ENCODE measurements at places on chromosomes 4 and X.
A peak's percentile ranks its signal among the peaks of the same experiment; 100 is the strongest.

GRCh38 chr4:148431401-148431800 is 10.8 kb downstream of the NR3C2 start:
- DNase-seq = no peak

GRCh38 chr4:143625632-143626031 is 74.8 kb downstream of the FREM3 start:
- DNase-seq = peak; percentile 57

- DNase-seq = no peak
These were observed 1048.2 kb downstream of the TECRL start for GRCh38 chr4:63361066-63361465.

- no peak for DNase-seq
These were observed 178.2 kb downstream of the GBA3 start for GRCh38 chr4:22870847-22871449.

- DNase-seq = no peak
These were observed 51.1 kb downstream of the MCUB start for GRCh38 chr4:109611045-109611646.

DNA sequence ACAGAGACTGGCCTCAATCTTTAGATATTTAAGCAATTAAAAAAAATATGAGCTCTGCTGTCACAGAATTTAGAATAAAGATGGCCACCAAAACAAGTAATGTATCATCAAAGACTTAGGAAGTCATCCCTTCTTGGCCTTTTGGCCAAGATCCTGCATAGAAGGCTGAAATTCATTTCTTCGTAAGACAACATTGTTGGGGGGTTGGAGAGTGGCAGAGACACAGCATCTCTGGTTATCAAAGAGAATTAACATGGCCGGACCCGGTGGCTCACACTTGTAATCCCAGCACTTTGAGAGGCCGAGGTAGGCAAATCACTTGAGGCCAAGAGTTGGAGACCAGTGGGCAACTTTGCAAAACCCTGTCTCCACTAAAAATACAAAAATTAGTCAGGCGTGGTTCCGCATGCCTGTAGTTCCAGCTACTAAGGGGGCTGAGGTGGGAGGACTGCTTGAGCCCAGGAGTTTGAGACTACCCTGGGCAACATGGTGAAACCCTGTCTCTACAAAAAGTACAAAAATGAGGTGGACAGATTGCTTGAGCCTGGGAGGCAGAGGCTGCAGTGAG is 4.0 kb downstream of the PPM1K start:
- DNase-seq = no peak

- DNase-seq = no peak
These were observed 3.5 kb upstream of the ARHGAP4 start for GRCh38 chrX:153929576-153929975.

DNA sequence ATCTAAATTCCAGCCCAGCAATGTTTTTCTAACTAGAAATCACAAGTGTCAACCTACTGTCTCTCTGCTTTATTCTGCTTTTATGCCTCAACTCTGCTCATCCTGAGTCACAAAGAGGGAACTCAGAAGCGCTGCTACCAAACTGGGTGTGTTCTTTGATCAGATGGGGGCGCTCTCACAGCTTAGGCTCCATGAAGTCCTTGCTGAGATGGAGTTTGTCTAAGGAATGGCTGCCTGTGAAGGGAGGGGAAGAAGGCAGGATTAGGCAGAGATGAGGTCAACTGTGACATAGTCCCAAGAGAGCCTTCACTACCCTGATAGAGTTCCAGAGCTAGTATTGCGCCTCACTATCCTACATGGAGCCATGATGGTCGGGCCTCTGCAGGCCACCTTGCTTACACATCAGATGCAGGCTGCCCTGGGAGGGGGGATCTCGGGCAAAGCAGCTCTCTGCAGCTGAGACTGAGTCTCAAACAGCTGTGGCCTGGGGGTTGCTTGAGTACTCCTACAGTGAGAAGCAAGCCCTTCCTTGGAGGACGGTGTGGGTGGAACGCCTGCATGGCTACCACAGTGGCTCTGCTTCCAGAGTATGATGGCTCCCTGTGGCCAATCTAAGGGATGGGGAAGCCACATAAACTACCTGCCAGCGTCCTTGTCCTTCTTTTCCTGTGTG is 219.9 kb downstream of the CCNG2 start:
- DNase-seq = no peak

DNA sequence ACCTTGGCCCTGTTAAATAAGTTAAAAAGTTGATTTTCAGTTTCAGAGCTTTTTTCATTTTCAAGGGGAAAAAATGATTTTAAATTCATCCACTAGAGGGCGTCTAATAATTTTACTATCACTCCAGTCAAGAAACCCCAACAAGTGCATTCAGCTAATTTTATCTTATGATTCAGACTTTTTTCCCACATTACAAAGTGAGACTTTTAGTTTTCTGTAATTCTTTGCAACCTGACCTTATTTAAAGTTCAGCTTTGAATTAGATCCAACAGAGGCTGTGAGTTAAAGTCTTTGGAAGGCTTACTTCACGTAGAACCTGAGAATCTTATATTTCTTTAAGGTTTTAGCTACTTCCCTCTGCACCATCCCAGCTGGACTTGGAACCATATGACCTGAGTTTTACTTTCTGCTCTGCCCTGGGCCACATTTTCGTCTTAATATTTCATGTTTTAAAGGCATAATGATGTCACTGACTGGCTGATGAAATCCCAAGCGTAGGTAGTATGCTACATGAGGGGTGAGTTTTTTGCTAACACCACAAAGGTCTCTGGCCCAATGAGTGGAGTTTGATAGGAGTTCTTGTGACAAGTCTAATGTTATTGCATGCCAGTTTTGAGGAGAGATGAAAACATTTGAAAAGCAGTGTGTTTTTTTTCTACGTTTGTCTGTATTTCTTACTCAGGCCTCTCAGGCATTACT is 7.2 kb downstream of the GNRHR start:
- DNase-seq = peak; percentile 5

GRCh38 chrX:85375333-85375738 is 4.1 kb downstream of the POF1B start:
- peak; percentile 49 for DNase-seq

- no peak for DNase-seq
These were observed 44.6 kb downstream of the FGFBP1 start for GRCh38 chr4:15893962-15894361.

DNA sequence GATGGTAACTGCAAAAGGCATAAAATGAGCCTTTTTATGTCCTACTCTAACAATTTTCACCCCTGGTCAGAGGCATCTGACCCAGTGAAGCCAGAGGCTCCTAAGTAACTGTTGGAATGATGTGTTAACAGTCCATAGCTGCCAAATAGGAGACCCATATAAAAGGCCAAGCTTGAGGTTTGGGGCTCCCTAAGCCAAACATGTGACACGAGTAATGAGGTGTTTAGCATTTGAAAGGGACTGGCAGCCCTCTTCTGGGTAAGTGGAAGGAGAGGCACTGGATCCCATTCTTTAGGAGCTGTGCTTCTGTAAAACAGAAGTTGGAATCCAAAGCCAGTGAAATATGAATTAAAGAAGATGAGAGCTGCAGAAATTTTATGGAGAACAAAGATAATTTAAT is 100.6 kb upstream of the PNPLA4 start:
- no peak for DNase-seq

GRCh38 chr4:61068745-61069144 is 131.4 kb upstream of the ADGRL3 start:
- no peak for DNase-seq

DNA sequence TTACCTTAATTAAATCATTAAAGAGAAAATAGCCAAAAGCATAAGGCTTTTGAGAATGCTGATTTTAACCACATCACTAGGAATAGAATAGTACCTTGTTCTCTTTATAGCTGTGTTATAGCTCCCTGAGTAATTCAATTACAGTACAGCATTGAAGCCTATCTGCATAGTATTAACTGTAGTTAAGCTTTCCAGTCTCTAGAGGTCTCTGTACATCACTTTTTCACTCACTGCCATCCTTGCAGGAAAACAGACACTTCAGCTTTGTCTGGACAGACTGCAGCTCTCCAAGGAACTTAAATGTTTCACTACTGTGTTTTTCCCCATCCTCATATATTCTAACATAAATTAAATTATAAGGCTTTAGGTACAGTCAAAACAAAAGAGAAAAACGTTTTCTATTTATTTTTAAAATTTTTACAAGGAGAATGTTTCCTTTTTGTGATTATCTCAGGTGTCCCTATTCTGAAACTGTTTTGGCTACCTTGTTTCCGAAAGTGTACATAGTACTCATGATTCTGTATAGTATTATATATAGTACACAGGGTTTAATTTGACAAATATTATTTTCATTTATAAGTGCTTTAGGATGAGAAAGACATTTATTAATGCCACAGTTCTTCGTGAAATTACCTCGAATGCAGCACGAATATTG is 407.9 kb downstream of the PCDH18 start:
- DNase-seq = peak; percentile 75

DNA sequence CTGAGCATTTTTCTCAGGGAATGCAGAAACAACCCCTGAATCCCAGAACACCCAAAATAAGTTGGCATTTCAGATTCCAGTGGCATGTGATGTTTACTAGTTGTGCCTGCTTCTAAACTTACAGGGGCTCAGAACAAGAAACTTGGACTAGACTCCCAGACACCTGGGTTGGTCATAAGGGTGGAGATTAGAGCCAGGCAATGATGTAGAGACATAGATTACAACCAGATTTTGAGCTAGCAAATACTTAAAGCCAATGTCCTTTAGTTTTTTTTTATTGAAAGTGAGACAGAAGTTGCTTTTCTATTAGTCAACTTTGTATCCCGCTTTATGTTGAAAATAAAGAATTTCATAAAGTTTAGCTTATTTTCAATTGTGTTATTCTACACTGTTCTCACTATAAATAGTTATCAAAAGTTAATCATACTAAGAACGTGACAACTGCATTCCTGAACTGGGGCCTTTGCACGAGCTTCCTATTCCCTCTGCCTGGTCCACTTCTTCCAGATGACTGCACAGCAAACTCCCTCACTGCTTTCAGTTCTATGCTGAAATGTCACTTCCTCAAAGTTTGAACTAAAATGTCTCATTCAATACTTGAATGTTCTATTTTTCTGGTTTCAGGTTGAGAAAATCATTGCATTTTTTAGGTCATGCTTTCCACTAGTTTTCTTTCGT is 224.7 kb upstream of the PPP1R2C start:
- DNase-seq = no peak

DNA sequence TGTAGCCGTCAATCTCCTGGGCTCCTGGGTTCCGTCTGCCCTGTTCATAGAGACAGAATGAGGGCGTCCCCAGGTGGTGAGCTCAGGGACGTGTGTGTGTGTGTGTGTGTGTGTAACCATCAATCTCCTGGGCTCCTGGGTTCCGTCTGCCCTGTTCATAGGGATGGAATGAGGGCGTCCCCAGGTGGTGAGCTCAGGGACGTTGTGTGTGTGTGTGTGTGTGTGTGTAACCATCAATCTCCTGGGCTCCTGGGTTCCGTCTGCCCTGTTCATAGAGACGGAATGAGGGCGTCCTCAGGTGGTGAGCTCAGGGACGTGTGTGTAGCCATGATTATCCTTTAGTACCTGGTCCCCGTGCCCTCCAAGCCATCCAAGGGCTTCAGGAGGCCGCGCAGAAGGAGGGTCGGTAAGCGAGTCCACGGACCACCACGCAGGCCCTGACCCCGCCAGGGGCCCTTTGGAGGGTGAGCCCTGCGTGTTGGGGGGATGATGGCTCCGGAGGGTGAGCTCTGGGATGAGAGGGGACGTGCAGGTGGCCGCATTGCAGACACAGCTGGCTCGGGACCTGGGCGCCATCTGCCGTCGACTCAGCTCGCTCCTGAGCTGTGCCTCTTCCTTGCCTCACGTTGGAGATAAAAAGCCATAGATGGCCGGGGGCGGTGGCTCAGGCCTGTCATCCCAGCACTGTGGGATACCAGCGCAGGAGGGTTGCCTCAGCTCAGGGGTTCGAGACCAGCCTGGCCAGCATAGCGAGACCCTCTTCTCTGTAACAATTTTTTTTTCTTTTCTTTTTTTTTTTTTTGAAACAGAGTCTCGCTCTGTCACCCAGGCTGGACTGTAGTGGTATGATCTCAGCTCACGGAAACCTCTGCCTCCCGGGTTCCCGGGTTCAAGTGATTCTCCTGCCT is 5.4 kb upstream of the GTPBP6 start:
- DNase-seq = no peak

- DNase-seq = no peak
These were observed 98.7 kb downstream of the NFKB1 start for GRCh38 chr4:102599886-102600285.

DNA sequence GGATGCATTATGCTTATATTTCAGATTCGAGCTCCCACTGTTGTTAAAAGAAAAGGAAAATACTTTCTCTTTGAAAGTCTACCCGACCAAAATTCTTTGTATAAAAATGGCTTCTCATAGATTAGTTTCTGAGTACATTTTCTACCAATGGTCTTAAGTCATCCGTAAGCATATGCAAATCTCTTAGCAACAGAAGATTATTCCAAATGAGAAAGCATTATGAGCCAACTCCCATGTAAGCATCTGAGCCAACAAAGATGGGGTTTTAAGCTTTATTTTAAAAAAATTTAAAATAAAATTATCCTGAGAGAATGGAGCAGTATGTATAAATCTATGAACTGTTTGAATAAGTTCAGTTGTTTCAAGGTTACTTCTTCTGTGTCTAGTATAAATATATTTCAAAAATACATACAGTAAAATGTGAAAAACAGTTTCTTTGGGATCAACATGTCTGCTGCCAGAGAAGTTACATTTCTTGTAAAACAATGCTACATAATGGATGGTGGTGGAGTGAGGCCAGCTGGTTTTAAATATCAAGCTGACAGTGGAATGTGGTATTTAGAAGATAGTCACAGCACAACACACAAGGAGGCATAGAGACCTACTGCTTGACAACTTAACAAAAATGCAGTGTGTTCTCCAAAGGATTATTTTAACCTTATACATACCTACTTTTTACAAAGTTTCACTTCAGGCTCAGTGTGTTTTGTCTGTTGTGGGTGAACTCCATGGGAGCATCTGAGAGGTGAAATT is 199.5 kb upstream of the DIPK2B start:
- no peak for DNase-seq

DNA sequence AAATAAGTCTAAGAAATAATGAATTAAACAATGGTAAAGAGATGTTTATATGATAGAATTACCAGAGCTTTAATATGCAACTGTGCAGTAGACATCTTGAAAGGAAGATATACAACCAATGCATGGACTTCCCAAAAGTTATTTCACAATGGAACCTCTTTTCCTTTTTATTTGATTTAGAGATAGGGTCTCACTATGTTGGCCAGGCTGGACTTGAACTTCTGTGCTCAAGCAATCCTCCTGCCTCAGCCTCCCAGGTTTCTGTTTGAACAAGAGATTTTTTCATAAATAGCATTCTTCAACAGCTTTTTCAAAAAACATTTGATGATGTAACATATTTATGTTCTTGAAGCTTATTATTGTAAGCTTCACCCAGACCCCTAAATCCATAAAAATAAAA is 72.0 kb downstream of the LRBA start:
- DNase-seq = no peak

GRCh38 chr4:12458621-12459020 is 1025.5 kb downstream of the RAB28 start:
- no peak for DNase-seq

- no peak for DNase-seq
These were observed 71.6 kb downstream of the RASL11B start for GRCh38 chr4:52933738-52934137.

DNA sequence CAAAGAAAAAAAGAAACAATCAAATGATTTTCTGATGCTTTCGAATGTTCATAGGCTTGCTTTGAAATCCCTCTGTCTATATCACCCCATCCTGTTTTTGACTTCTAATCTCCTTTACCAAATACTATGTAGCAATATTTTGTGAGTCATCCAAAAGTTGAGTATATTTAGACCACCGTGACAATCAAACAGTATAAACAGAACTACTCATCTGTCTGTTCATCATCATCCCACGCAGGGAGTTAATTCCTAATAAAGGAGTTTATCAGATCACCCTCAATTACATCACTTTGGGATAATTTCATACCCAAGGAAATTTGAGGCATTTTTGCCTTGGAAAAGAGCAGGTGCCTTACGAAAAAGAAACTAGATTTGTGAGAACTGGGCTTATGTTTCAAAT is 212.9 kb downstream of the CBR4 start:
- DNase-seq = no peak
